ENCODE measurements at places on chromosomes 3 and 15.

GRCh38 chr3:100730524-100730923, 21.2 kb downstream of the TFG start:
- no peak for DNase-seq

DNA sequence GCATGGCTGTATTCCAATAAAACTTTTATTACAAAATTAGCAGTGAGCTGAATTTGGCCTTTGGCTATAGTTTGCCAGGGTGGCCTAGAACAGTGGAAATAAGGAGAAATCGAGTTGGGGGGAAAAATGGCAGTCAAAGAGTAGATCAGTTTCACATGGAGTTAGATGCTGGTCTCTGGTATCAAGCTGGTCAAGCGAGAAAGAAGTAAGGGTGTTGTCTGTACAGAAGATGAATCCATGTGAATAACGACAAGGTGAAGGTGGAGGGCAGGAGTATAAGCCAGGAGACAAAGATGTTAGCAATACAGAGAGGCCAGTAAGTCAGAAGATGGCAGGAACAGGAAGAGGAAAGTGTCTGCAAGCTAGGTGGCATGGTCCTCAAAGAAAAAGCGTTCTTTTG, 11.7 kb downstream of the AHSG start:
- no peak for DNase-seq

DNA sequence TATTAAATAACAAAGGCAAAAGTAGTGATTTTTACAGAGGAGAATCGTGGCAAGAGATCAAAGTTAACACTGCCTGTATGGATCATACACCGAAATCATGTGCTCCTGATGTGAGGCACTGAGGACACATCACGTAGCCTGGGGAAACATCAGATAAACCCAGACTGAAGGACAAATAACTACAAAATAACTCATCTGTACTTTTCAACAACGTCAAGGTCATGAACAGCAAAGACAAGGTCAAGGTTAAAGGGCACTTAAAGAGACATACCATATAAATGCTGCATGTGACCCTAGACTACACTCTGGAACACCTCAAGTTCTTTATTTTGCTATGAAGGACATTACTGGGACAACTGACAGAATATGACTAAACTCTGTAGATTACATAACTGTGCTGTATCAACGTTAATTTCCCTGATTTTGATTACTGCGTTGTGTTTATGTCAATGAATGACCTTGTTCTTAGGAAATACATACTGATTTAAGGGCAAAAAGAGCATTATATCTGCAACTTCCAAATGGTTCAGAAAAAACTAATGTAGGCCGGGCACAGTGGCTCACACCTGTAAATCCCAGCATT, 48.1 kb downstream of the CHSY1 start:
- DNase-seq, result no peak

- no peak for DNase-seq
Observed at GRCh38 chr3:160545504-160545871, 19.9 kb downstream of the KPNA4 start.

GRCh38 chr3:148315756-148316155, 381.9 kb upstream of the AGTR1 start:
- no peak for DNase-seq

All from T-helper 2 cell (primary cell).